ENCODE measurements at places on chromosomes 4 and X.

DNA sequence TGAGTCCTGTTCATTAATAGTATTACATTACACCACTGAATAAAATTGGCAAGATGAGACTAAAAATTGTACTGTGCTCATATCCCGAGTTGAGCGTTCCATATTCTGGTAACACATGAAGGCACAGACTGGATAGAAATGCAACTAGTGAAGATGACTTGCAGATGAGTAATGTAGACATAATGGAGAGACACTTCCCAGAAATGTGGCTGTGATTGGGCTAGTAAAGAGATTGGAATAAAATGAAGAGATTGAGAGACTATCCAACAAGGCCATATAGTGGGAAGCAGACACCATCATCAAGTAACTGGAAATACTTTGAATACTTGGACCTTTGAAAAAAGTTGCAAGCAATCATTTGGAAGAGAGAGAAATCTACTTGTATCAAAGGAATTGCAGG lies 77.3 kb downstream of the DCAF8L1 start:
- DNase-seq, result no peak

DNA sequence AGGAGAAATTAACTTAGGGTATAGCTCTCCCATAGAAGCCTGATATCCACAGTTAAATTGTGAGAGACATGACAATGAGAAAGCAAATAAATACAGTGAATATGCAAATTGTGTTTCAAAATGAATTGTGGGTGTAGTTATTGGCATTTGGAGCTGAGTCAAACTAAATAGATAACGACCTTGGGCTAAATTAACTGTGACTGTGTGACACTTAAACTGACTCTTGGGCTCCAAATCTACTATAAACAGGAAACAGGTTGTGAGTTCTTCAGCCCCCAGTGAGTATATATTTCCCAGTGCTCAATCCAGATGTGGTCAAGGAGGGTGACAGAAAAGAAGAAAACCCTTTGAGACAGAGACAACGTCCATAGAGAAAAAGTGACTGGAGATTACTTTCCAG lies 11.3 kb upstream of the MAGEA10 start:
- DNase-seq, result no peak

DNA sequence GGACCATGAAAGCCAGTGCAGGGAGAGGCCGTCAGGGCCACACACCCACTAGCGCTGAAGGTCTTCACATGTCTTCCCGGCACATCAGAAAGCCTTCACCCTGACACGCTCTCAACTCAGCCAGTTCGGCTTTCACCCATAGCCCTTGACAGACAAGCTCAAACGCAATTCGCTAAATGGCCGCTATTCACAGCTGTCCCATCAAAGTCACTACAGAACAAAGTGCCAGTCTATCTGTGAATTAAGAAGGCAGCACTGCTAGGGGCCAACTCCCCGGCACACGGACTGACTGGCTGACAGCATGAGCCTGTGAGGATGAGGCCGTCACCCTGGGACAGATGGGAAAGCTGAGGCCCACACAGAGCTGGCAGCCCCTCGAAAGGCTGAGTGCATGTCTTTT lies 45.7 kb downstream of the ACOX3 start:
- no peak for DNase-seq

- no peak for DNase-seq
Observed at GRCh38 chrX:121570072-121570841, 522.8 kb downstream of the GLUD2 start.

- no peak for DNase-seq
Observed at GRCh38 chr4:169351872-169352271, 81.1 kb upstream of the SH3RF1 start.

- no peak for DNase-seq
Observed at GRCh38 chrX:53476371-53476770, 42.2 kb upstream of the HSD17B10 start.

DNA sequence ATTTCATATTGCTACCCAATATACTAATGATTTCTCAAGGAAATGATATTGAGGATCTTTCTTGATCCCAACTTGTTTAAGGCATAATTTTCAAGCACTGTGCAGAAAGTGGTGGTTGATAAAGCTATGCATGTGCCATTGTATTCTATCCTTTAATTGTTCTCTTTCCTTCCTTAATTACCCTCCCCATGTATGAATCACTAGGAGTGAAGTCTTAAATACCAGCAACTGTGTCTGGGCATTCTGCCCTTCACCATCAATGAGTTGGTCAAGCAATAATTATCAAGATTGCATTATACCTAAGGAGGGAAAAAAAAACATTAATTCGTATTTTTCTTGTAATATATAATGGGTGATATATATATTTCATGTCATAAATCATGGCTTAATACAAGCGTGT lies 111.8 kb upstream of the FRMPD4 start:
- DNase-seq, result no peak

- no peak for DNase-seq
Observed at GRCh38 chrX:148080593-148080992, 99.5 kb downstream of the FMR1NB start.

- no peak for DNase-seq
Observed at GRCh38 chr4:172708184-172708583, 460.4 kb upstream of the GALNT7 start.

- DNase-seq, result peak; percentile 59
Observed at GRCh38 chrX:107776649-107777535, 641 bp upstream of the NCBP2L start.

GRCh38 chr4:62917649-62918048 lies 1491.6 kb downstream of the TECRL start:
- no peak for DNase-seq

- no peak for DNase-seq
Observed at GRCh38 chr4:52660643-52661042, 1.5 kb upstream of the USP46 start.

DNA sequence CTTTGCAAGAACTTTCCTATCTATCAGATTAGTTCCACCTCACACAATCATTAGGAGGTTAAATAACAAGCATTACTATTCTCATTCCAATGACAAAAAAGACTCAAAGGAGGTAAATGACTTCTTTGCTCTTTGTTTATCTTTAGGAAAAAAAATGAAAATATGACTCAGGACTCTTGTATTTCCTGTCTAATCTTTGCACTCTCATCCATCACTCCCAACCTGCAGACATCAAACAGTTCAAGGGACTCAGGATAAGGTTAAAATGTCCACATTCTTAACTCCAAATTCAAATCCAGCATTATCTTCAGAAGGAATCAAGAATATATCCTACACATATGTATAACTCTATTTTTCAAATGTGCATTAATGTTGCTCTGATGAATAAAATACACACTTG lies 139.6 kb downstream of the UNC5C start:
- DNase-seq, result no peak

- DNase-seq, result no peak
Observed at GRCh38 chrX:35499071-35499862, 298.9 kb upstream of the MAGEB16 start.

GRCh38 chr4:99447079-99447478 lies 11.9 kb upstream of the ADH7 start:
- no peak for DNase-seq

- no peak for DNase-seq
Observed at GRCh38 chr4:58983887-58984286, 1873.7 kb upstream of the IGFBP7 start.

- no peak for DNase-seq
Observed at GRCh38 chrX:23557070-23557469, 110.2 kb upstream of the PRDX4 start.

GRCh38 chr4:173490817-173491528 lies 39.1 kb downstream of the HAND2 start:
- no peak for DNase-seq

DNA sequence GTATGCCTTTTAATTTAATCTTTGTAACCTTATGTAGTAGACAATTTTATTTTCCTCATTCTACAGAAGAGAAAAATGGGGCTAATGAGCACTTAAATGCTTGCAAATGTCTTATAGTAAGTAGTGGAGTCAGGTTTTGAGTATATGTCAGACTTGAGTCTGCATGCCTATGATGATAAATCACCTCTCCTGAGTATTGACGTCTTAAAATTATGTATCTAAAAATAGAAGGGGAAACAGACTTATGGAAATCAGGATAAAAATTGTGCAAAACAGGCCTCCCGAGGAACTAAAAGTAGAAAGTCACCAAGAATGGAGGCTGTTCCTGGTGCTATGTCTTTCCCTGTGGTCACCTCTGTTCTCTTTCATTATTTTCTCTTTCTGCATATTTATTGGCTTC lies 92.7 kb downstream of the STIM2 start:
- no peak for DNase-seq

DNA sequence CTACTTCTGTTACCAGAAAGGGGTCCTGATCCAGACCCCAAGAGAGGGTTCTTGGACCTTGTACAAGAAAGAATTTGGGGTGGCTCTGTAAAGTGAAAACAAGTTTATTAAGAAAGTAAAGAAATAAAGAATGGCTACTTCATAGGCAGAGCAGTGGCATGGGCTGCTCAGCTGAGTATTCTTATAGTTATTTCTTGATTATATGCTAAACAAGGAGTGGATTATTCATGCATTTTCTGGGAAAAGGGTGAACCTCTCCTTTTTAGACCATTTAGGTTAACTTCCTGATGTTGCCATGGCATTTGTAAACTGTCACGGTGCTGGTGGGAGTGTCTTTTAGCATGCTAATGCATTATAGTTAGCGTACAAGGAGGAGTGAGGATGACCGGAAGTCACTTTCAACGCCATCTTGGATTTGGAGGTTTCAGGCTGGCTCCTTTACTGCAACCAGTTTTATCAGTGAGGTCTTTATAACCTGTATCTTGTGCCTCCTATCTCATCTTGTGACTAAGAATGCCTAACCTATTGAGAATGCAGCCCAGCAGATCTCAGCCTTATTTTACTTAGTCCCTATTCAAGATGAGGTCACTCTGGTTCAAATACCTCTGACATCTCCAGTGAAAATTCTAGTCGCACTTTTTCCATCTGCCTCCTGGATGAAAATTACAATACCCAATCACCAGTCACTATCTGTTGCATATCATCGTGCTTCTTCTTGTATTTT lies 15.5 kb upstream of the TDO2 start:
- no peak for DNase-seq

GRCh38 chrX:116238567-116239255 lies 68.2 kb downstream of the AGTR2 start:
- DNase-seq, result no peak

GRCh38 chr4:184201179-184201578 lies 16.5 kb downstream of the ENPP6 start:
- no peak for DNase-seq

- no peak for DNase-seq
Observed at GRCh38 chrX:2325076-2325784, 175.5 kb downstream of the DHRSX start.

DNA sequence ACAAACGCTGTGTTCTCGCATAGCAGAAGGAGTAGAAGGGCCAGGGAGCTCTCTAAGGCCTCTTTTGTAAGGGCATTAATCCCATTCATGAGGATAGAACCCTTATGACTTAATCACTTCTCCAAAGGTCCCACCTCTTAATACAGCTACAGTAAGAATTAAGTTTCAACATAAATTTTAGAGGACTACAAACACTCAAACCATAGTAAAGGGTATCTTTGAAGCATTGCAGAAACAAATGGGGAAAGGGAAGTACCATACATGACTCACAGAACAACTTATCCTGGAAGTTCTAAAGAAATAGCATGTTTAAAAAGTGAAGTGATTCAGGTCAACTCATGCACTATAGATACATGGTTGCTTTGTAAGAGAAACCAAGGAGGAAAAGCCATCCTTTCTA lies 680.8 kb downstream of the RPA4 start:
- no peak for DNase-seq

- DNase-seq, result no peak
Observed at GRCh38 chr4:181650033-181650825, 593.0 kb upstream of the TENM3 start.

GRCh38 chr4:71732706-71733105 lies 51.2 kb downstream of the GC start:
- no peak for DNase-seq

GRCh38 chr4:13208558-13209193 lies 275.5 kb downstream of the RAB28 start:
- no peak for DNase-seq

- no peak for DNase-seq
Observed at GRCh38 chrX:28752330-28752729, 165.1 kb downstream of the IL1RAPL1 start.
